ENCODE measurements at places on chromosomes 2 and 18. TPM values are rescaled to one million over a fixed set of nuclear protein-coding genes. Genes with fewer than 3 reads are reported as not detected.

PER2 gene
- 8.0 TPM for total RNA-seq

GIGYF2 gene
- 27.8 TPM for total RNA-seq

RNF125 gene
- 9.0 TPM for total RNA-seq

UCN gene
- total RNA-seq: 2.2 TPM

SESTD1 gene
- total RNA-seq: 16.7 TPM

C18orf54 gene
- total RNA-seq: 0.35 TPM

TNFRSF11A gene
- 1.1 TPM for total RNA-seq

POU3F3 gene
- total RNA-seq: not detected

KYNU gene
- total RNA-seq: 38.6 TPM

OR6B2 gene
- total RNA-seq: not detected

SLC5A7 gene
- not detected for total RNA-seq

GRCh38 chr18:49848115-49848514 is 34.8 kb upstream of the ACAA2 start:
- DNase-seq: no peak

DNA sequence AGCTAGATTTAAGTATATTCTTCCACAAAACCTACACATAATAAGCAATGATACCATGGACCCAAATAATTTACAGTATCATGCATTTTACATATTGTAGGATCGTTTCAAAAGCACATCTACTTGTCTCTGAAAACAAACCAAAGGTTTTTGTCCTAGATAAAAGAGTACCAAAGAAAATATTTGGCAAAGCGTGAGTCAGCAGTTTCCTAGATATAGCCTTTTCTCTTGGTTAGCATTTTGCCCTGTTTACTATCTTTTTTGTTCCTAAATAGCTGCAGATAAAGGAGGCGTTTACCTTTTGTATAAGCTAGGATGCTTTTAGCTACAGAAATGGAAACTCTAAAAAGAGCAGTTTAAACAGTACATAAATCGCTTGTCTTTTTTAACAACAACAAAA is 305.8 kb upstream of the GULP1 start:
- no peak for DNase-seq

GRCh38 chr2:8486141-8486540 is 195.7 kb upstream of the ID2 start:
- DNase-seq: no peak

DNA sequence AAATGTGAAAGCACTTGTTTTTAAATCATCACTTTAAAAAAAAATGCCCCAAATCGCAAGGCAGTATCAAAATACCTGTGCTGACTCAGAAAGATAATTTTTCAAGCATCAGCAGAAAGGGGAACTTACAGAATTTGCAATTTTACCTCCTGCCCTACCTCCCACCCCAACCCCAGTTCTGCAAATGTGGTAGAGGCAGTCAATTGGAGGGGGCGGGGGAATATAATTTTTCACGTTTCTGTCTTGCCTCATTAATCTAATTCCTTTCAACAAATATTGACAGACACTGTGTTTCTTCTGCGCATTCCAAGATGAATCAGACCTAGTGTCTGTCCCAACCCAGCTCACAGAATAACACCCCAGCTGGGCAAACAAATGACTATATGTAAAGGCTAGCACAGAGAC is 76.8 kb downstream of the ALPK2 start:
- no peak for DNase-seq

DNA sequence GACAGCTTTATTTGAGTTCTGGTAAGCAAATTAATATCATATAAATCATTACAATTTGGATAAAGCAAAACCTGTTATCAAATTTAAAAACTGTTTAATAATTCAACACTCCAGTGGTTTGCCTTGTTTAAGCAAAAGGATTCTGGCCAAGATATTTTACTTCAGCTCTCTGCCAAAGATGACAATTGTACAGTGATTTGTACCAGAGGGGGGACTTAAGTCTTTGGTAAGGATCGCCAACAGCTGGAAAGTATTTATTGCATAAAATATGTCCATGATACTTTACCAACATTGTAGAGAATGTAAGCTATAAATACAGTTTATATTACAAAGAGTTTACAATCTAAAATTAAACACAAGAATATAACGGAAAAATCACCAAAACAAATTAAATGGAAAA is 13.8 kb downstream of the PREPL start:
- no peak for DNase-seq

- DNase-seq: no peak
These were observed 216.2 kb upstream of the LINC00305 start for GRCh38 chr18:64365106-64365505.

DNA sequence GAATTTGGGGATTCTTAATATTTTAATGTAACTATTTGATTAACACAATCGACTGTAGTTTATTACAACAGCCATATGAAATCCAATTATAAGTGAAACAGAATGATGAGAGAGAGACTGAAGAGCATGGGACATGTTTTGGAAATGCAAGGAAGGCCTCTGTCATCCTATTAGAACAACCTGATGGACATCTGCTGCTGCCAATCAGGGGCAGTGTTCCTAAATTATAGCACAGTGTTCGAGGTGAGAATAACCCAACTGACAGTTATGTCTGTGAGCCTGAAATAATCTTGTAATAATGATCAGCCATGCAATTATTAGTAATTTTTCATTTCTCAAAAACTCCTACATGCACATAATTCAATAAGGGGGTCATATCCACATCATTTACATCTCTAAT is 73.6 kb downstream of the CCDC141 start:
- DNase-seq: no peak

DNA sequence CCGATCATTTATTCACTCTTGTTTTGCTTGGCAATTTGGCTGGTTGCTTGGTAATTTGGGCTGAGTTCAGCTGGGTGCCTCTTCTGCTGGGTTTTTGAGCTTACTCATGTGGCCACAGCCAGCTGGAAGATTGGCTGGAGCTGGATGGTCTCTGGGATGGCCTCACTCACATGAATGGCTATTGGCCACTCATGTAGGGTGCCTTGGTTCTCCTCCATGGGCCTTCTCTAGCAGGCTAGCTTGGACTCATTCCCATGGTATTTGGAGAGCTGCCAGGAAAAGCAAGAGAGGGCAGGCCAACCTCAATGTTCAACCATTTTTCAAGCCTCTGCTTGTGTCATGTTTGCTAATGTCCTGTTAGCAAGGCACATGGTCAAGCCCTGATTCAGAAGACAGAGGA is 16.9 kb downstream of the ZAP70 start:
- DNase-seq: no peak

DNA sequence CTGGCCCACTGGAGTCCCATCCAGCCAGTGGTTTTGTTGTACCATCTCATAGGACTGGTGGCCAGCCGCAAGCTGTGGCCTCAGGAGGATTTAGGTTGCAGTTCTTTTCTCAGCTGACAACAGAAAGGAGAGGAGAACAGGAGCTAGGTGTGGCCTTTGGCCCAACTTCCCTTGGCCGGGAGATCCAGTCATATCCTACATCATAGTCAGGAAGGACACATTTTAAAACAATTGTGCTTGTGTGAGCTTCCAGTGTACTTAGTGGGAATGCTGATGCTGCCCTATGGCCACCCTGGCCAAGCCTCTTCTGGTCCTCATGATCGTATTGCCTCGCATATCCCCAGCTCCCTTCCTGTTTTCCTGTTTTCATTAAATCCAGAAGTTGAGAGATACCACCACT is 98.1 kb downstream of the WDSUB1 start:
- DNase-seq: no peak

DNA sequence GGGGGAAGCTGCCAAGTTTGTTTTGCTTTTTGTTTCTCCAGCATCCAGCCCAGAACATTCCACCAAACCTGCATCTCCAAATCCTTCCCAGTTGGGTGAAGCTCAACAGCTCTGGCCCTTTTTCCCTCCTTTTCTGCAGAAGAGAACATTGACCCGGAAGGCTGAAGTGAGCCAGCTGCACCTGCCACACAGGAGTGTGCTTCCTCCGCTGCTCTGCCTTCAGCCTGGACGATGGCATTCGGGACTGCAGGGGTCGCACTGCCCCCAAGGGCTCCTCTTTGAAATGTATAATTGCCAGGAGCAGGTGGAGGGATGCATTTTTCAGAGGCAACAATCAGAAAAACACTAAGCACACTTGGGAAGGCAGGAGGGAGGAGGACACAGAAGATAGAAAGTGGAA is 41.8 kb downstream of the ST8SIA5 start:
- no peak for DNase-seq

GRCh38 chr2:182672466-182673165 is 43.4 kb upstream of the DNAJC10 start:
- DNase-seq: no peak

- no peak for DNase-seq
These were observed 82.8 kb downstream of the NCK2 start for GRCh38 chr2:105827351-105828096.

DNA sequence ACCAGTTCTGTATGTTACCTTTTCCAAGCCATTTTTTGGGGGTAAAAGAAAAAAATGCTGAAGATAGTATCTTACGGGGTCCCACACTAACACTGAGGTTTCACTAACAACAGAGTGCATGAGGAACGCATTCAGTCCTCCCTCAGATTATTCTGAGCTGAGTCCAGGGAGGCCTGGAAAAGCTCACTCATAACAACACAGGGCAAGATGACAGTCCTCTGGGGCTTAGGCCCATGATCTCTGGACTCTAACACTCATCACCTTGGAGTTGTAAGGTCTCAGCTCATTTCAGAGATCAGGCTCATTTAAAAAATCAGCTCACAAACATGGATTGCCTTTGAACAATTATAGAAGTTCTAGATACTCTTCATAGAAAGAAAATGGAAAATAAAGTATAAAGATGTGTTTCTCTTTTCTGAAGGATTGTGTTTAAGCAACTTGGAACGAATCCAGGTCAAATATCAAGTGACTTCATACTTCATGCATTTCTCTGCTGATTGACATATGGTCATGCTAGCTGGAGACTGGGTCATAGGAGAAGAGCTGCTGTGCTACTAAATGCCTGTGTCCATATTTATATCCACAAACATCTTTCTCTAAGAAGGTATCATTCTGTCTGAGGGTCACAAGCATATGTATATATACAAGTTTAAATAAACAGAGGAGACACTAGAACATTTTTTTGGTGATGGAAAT is 265.8 kb downstream of the ALK start:
- DNase-seq: no peak

DNA sequence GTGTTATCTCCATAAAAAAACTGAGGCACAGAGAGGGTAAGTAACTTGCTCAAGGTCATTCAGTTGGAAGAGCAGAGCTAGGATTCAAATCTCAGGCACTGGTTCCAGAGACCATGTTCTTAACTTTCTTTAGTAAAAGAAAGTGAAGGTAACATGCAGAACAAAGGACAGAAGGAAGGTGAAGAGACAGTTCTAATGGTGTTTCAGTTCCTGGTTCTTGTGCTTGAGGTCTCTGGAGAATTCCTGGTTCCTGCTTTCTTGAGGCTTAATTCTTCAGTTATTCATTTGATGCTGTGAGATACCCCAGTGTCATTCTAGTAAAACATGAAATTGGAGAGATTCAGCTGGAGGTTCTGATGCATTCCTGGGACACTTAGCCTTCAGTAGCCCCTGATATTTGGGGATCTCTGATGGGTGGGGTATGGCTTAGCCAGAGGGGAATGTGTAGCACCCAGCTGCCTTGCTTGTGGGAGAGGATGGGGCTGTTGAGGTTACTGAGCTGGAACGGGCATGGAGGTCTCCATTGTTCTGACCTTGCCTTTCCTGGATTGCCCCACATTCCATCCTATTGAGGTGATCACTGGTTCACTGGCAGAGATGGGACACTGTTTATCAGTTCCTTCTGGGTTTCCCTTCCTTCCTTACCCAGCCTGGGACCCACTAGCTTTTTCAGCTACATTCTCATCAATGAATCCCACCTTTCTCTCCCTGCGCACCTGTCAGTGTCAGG is 46.8 kb downstream of the SEMA4F start:
- no peak for DNase-seq

GRCh38 chr2:76455910-76456309 is 745.2 kb upstream of the GCFC2 start:
- no peak for DNase-seq

DNA sequence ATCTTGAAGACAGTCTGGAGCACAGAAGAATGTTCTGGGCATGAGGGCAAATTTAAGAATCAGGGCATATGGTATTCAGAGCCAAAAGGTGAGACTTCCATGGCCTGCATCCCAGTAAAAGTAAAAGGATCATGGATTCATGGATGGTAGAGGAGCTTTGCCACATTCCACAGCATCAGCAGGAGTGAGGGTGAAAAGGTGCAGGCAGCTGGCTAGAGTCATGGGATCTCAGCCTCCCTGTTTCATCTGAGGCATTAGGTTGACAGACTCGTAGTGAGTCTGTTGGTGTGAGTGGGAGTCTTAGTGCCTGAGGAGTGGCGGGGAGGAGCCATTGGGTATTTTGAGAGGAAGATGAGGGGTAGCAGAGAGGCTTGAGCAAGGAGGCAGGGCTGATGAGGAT is 301.6 kb downstream of the CYP26B1 start:
- DNase-seq: peak; percentile 32

- DNase-seq: peak; percentile 64
These were observed 891 bp downstream of the CAB39 start for GRCh38 chr2:230713331-230714135.

- no peak for DNase-seq
These were observed 46.2 kb upstream of the CCDC141 start for GRCh38 chr2:179096090-179096489.

GRCh38 chr2:60383401-60384143 is 169.9 kb downstream of the BCL11A start:
- no peak for DNase-seq

DNA sequence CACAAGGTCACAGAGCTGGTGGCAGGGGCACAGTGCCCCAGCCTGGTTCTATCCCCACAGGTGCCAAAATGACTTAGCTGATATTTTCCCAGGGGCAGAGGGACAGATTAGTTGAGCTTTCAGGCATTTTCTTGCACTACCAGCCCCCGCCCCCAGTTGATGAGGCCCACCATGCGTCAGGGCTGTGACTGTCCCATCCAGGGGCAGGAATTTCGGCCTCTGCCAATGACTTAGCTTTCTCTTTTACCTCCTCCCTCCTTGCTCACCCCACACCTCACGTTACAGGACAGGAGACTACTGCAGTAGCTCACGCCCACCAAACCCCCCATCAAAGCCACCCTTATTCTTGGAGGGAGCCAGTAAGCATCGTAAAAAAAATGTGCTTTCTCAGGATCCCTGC is 31.5 kb downstream of the MRO start:
- DNase-seq: no peak

GRCh38 chr18:11888726-11889125 is 19.4 kb downstream of the MPPE1 start:
- DNase-seq: no peak

DNA sequence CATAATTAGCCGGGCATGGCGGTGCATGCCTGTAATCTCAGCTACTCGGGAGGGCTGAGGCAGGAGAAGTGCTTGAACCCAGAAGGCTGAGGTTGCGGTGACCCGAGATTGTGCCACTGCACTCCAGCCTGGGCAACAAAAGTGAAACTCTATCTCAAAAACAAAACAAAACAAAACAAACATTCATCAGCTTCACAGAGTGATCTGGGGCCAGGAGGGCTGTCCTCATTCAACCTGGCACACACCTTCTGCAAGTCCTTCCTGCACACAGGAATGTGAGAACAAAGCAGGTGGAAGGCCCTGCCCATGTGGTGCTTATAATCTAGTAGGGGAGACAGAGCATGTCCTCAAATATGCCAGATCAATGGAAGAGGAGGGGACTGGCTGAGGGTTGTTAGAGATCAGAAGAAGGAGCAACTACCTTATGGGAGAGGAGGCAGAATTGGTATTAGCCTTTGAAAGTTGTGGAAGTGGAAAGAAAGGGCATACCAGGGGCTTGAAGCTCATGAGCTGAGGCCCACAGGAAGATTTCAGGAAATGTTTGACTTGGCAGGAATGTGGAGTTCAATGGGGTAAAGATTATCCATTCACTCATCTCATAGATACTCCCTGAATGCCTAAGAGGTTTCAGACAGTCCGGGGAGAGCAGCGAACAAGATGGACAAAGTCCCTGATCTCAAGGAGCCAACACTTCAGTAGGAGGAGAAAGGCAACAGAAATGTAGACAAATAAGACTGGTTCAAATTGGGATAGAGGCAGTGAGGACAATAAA is 155.3 kb upstream of the SIX3 start:
- DNase-seq: no peak
